ENCODE measurements at places on chromosomes 2 and 18.

DNA sequence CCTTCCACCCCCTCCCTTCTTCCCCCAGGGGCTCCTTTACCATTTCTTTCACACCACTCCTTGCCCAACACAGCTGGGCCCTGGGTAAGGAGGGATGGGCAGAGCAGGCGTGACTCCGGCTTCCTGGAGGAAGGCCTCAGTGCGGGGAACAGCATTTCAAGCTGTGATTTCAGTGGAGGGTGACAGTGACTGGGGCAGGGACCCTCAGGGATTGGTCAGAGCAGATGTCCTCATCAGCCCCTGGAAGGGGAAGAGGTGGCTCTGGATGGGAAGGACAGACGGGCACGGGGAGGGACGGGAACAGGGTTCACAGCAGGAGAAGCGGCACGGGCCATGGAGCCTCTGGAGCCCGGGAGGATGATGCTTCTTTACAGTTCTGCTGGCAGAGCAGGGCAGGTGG, 130.8 kb upstream of the TWIST2 start:
- DNase-seq = peak; percentile 28

GRCh38 chr18:44651478-44651877, 29.2 kb upstream of the SETBP1 start:
- no peak for DNase-seq

DNA sequence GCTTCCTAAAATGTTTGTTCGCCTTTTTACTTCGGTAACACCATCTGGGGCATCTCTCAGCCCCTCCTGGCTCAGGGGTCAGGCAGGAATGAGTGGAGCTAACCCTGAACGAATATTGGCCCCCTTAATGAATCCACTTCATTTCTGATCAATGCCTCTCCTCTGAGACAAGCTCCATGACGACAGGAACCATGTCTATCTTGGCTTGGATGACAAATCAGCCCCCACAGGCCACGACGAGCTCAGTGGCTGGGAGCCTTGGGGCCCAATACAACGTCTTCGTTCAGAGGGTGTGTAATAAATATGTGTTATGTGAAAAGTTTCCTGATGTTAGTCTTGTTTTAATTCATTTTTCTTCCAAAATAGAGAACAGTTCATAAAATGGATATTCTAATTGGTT, 133.0 kb downstream of the COL6A3 start:
- DNase-seq = no peak

DNA sequence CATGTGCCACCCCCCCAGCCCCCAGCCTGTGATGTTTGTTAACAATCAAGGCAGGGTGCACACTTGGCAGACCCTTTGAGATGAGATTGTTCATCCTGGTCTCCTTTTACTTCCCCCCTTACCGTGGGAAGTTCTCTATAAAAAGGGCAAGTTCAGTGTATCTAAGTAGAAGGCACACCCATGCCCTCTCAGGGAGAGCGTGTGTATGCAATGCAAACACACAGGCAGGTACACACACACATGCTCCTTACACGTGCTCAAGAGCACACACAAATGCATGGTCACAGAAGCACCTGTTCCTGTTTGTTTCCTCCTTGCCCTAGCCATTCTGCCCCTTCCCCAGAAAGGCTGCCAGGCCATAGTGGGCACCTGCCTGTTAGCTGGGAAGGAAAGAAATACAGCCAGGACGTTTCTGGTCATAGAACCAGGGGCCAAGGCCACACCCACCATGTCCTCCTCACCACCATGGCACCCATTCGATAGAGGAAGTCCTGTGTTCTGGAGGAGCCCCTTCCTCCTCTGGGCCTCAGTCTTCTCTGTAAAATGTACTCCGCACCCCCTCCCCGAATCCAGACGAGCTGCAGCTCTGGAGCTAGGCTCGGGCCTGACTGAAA, 3.1 kb downstream of the ATOH8 start:
- DNase-seq = no peak

- no peak for DNase-seq
Measured at GRCh38 chr2:230134496-230135129, 65.9 kb upstream of the SLC16A14 start.

DNA sequence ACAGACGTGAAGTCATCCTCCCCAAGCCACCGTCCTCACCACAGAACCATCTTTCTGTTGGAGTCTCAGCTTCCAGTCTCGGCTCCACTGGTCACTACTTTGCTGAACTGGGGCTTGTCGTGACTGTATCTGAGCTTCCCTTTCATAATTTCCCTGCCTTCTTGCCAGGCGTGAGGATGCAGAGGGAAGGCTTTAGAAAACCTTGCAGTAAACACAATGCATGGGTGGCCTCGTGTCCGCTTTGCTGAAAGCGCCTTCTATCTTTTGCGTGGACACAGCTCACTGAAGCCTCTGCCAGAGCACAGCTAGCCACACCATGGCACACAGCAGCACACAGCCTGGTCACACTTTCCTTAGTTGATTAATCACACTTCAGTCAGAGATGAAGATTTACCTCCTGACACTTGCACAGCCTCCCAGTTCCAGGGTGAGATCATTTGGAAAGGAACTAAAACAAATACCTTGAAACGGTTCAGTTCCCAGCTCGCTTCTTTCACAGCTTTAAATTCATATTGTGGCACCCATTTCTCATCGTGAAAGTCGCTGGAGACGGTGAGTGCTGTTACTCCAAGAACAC, 2.8 kb upstream of the GPR45 start:
- no peak for DNase-seq

DNA sequence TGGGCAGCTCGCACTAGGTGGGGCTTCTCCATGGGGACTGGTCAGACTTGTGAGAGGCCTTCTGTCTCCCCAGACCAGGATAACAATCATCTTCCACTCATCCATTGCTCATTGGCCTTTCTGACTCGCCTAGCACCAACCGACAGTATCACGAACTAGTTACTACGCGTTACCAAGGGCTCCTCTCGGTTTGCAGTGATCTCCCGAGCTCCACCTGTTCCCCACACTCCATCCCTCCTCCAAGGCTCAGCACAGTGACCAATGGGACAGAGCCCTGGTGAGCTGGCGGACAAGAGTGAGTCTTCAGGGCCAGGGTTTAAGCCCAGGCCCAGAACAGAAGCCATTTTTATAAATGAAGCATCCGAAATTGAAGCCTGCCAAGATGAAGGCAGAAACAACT, 42.8 kb upstream of the SMAD7 start:
- no peak for DNase-seq

GRCh38 chr18:23772327-23773024, 83.2 kb downstream of the LAMA3 start:
- DNase-seq = no peak

GRCh38 chr2:67851956-67852824, 210.6 kb downstream of the C1D start:
- no peak for DNase-seq

- DNase-seq = peak; percentile 65
Measured at GRCh38 chr2:240149943-240150784, 9.7 kb upstream of the OTOS start.

All from head of caudate nucleus (tissue), 42 donors.